Cerebellum (tissue), 4 donors: ENCODE measurements at places on chromosomes 11 and 22. TPM values are rescaled to one million over a fixed set of nuclear protein-coding genes. Genes with fewer than 3 reads are reported as not detected.
A peak's percentile ranks its signal among the peaks of the same experiment; 100 is the strongest.

DNA sequence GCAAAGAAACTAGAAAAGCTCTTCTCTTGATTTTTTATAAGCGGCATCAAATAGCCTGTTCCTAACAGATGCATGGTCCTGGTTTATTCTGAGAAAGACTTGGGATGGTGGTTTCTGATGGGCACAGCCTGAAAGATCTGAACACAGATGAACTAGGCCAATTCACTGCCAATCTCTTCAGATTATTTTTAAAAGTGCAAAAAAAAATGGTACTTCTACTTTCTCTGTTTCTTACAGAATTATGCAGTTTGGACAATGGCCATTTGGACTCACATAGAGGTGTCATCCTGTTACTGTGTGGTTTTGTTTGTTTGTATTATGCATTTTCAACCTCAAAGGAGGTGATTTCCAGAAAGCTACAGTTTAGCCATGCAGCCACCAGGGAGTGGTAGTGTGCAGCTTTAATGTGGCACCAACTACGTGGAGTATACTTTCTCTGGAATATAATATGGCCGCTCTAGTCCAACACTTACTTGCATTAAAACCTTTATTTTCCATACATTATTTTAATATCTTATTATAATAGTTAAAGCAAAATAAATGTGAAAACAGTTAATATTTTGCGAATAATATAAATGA lies 469.8 kb upstream of the KIRREL3 start:
- DNase-seq: no peak

DNA sequence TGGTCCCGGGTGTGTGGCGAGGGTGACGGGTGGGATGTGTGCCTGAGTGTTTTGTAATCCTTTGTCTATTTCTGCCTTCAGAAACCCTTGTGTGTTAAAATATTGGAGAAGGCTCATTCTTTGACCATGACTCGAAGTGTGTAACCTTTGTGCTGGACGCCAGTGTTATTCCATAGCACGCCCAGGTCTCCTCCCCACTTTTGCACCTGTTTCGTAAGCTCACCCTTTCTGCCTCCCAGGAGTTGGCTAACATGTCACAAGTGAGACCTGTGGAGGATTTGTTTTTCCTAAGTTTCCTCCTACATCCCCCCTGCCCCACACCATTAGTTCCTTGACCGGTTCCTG lies 382 bp downstream of the C11orf54 start:
- DNase-seq: peak; percentile 61

DNA sequence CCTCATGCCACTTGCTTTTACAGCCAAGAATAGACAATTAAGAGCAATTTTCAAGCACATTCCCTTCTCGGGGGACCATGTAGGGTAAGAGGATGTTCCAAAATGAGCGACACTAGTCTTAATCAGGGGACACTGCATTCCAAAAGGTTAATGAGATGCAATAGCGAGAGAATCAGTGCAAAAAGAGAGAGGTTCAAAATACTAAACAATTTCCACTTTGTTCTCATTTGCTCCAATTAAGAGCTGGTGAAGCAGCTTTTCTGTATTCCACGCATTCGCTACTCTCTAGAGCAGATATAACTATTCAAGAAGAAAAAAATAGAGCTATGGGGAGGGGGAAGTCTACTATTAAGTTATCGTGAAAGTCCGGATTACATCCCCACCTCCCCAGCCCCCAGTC lies 811 bp downstream of the LRRC4C start:
- no peak for DNase-seq

DNA sequence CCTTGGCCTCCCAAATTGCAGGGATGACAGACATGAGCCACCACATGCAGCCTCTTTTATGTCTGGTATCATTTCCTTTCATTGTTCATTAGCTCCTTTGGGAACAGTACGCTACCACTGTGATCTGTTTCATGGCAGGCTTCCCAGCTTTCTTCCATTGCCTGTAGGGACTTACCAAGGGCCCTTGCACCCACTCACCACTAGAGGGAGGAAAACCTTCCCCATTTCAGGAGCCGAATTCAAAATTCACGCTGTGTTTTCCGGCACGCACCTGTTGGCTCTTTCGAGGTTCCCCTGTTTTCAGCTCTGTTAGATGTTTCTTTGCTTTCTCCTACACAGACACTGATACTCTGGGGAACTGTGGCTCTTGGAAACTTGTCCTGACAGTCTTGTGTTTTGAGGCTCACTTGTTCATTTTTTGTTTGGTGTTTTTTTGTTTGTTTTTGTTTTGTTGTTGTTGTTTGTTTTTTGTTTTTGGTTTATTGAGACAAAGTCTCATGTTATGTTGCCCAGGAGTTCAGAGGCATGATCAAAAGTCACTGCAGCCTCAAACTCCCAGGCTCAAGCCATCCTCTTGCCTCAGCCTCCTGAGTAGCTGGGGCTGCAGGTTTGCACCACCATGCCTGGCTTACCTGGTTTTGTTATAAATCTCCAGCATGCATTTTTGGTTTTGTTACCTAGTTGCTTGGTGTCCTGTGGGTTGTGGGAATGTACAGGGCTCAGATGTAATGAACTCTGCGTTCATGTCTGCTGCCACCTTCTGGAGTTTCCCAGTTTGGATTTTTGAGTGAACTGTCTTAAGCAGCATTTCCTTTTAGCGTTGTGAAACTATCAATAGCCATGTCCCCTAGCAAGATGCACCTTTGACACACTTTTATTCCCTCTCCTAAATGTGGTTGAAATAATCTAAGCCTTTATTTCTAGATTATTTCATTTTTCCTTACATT lies 2.3 kb downstream of the KRTAP5-11 start:
- peak; percentile 49 for DNase-seq

DNA sequence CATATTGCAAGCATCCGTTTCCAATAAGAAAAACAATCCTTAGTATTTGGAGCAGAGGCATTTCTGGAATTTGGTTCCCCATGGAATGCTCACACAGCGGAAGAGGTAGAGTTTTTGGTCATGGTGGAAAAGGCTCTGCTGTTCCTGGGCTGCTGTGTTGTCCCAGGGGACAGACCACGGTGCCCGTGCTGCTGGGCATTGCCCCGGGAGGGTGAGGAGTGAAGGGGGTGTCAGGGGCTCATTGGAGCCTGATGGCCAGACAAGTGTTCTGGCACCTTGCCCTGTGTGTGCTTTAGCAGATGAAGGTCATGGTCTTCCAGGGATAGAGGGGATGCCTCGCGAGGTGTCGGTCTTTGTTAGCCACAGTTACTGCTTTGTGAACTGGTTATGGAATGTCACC lies 61.2 kb downstream of the MPPED1 start:
- no peak for DNase-seq

DNA sequence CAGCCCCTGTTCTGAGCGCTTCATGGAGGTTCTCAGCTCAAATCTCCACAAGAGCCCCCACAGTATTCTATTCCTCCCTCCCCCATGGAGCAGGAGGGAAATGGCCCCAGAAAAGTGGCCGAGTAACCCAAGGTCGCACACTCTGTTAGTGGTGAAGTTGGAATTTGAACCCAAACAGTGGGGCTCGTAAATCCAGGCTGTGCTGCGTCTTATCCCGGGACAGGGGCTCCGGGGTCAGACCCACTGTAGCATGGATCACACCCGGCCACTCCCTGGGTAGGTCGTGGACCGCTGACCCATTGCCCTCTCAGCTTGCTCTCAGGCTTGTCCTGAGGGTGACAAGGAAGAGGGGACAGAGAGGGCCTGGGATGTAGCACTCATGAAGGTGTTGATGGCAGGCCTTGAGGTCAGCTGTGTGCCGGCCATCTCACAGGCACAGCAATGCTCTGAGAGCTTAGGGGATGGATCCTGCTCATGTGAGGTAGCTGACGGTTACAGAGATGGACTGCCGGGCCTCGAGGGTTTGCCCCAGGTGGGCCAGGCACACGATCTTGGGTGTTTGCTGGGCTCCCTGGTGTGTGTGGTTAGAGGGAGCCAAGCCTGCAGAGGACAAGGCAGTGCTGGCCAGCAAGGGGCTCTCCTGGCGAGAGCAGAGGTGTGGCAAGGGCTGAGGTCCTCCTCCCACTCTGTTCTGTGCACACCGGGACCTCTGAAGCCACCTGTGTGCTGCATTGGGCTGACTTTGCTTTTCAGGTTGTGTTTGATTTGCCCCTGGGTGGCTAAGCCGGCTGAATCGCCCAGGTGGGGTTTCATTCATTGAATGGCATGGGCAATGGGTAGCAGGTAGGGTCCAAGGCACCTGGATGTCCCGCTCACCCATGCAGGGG lies 2.3 kb upstream of the FGF19 start:
- no peak for DNase-seq

DNA sequence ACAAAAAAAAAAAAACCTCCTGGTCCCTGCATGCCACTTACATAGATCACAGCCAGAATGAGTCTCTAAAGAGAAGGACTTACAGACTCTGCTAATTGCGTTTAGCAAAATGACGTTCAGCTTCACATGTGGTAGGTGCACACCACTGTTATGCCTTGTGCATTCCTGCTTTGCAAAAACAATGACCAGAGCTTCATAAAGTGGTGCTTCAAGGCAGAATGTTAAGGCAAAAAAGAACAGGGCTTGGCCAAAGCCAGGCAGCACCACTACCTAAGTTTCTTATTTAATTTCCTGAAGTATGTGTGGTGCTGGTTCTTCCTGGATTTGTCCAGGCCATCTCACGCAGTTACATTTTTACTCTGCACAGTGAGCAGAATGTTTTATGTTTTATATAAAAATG lies 85.2 kb downstream of the GALNT18 start:
- no peak for DNase-seq

DNA sequence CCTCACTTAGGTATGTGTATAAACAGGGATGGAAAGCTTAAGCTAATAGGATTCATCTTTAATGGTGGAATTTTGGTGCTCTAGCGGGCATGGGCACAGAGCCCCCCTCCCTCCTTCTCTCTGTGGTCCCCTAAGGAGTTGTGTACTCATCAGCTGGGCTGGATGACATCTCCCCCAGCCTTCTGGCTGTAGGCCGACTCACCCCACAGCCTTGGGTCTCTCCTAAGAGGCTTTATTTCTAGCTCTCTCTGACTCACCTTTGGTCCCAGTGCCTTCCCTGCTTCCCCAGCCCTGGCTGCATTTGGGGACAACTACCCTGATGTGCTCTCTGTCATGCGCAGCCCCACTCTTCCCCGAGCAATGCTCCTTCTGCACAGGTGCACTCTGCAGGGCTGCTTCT lies 26.9 kb downstream of the SLC6A5 start:
- DNase-seq: no peak

The OR51B2 gene
- total RNA-seq: 1.2 TPM

The C11orf65 gene
- total RNA-seq: 1.00 TPM

The C2CD3 gene
- total RNA-seq: 32.6 TPM

The YPEL1 gene
- total RNA-seq: 38.7 TPM

The NPAS4 gene
- 0.18 TPM for total RNA-seq

The HPX gene
- total RNA-seq: 4.4 TPM

The ANKK1 gene
- total RNA-seq: not detected
